ENCODE measurements at places on chromosomes 11 and 22.
A peak's percentile ranks its signal among the peaks of the same experiment; 100 is the strongest.

- DNase-seq, result peak; percentile 46
Measured at GRCh38 chr11:18594999-18595749, 4.4 kb upstream of the MISFA start.

DNA sequence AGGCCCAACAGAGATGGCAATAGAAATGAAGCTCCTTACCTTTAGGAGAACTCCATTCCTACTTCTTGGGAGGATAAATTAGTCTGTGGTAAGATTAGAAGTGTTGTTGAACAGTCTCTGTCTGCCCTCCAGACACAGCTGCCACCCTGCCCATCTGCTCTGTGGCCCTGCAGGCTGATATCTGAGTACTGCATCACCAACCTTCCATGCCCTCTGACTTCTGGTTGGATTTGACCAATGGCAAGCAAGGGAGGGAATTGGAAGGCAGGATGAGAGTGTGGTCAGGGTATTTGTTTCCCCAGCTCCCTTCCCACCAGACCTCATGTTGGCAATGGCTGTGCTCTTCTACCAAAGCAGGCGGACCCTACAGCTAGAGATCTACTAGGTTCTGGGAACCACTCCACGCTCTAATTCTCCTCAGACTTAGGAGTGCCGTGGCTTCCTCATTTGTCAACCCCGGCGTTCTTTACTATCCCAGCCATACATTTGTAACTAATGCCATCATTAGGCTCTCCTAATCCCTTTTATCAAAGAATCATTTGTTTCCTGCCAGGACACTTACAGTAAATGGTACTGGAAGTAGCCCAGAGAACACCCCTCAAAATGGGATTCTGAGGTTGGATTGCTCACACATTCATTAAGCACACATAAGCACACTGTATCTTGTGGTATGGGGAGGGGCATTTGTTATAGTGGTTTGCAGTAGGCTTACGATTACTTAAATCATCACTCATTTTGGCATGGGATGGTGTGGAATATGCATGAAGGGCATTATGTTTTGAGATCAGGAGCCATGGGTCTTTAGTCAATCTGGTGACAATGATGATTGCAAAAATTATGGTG is 35.4 kb upstream of the CD44 start:
- no peak for DNase-seq

GRCh38 chr11:65278356-65278755 is 16.6 kb downstream of the POLA2 start:
- DNase-seq, result no peak

- DNase-seq, result no peak
Measured at GRCh38 chr11:81687057-81687456, 1046.6 kb downstream of the FAM181B start.

- DNase-seq, result peak; percentile 62
Measured at GRCh38 chr11:34972892-34973291, 56.5 kb downstream of the PDHX start.

DNA sequence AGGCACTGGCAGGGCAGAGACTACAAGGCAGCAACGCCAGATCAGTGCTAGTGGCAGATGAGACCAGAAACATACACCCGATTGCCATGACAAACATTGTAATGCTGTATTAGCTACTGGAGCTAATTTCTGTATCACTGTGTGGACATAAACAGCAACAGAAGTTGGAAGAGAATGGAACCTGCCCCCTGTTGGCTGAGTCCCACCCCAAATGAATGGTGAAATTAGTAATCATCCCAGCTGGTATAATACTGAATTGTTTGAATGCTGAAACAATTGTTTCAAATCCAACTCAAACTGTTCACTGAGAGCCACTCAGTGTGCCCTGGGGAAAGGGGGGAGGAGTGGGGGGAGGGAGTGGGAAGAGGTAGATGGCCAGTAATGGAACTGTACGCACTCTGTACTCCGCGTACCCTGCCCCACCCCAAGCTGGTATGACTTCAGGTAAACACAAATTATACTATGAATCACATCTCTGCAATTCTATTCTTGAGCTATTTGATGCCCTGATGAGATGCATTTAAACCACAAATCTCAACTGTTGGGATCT is 11.2 kb upstream of the BIRC3 start:
- no peak for DNase-seq

GRCh38 chr11:118912742-118913410 is 12.8 kb downstream of the BCL9L start:
- no peak for DNase-seq

DNA sequence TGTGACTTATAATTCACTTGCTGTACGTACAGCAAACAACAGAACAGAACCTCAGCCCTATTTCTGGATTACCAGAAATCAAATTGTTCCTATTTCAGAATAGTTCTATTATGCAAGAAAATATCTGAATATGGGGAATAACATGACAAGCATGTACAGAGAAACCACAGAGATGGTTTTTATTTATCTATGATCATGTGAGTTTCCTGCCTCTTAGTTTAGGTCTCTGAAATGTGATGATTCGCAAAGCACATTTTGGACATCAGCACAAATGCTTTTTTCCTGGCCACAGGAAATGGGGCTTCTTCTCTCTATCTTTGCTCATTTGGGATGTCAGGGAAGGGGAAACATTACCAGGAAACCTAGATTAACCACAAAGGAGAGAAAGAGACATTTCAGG is 266.7 kb upstream of the CTSC start:
- peak; percentile 23 for DNase-seq

- no peak for DNase-seq
Measured at GRCh38 chr22:43996170-43996980, 27.7 kb upstream of the PARVB start.

DNA sequence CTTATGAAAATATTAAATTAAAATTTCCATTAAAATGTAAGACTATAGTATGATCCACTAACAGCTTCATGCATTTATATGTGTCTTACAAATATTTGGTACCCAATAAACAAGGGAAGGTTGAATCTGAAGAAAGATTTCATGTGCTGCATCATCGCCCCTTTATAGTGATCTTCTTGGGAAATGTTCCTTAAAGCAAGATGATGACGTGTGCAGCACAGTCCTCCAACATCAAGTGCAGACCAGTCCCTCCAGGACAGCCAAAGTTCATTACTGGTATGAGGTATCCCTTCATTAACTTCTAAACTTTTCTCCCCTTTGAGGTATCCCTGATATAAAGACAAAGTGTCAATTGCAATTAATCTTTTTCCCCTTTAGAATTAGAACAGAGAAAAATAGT is 567.0 kb downstream of the METTL15 start:
- DNase-seq, result no peak

DNA sequence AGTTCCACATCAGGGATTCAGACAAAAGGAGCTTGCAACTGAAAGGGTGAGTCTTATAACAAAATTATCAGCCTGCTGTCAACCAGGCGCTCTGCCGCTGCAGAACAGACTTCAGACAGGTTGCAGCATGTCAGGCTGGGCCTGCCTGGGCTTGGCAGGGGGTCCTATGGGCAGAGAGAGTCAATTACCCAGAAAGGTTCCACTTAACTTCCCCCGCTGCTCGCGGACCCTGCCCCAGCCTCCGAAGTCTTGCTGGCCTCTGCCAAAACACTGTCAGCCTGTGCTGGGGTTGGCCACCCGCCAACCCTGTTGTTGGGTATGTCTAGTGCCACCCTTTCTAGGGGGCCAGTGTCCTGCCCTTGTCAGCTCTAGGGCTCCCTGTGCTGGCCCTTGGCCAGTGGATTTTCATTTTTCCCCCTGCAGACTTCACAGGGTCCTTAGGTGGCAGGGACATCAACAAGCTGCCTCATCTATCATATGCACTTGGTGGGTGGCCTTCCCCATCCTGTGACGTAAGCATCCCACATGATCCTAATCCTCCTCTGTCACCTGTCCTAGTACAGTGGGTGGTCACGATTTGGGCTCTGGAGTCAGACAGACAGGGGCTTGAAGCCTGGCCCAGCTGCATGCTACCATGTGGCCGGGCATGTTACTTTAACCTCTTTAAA is 166.5 kb upstream of the CADM1 start:
- no peak for DNase-seq

- DNase-seq, result no peak
Measured at GRCh38 chr11:48064306-48064705, 83.9 kb downstream of the PTPRJ start.

- no peak for DNase-seq
Measured at GRCh38 chr11:111460340-111460739, 51.8 kb downstream of the BTG4 start.

- DNase-seq, result no peak
Measured at GRCh38 chr11:9470765-9471164, 10.0 kb downstream of the ZNF143 start.

- no peak for DNase-seq
Measured at GRCh38 chr11:13667245-13667644, 1.2 kb upstream of the FAR1 start.

DNA sequence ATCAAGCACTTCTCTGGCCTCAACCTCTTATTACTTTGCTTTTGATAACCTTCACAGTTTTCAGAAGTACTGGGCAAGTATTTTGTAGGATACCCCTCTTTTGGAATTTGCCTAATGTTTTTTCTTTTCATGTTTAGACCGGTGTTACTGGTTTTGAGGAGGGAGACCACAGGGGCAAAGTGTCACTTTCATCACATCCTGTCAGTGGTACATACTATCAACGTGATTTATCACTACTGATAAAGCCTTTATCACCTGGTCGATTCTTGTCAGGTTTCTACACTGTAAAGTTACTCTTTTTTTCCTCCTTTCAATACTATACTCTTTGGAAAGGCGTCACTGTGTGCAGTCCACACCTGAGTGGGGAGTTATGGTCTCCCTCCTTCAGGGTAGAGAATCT is 26.7 kb downstream of the QSER1 start:
- DNase-seq, result no peak

- no peak for DNase-seq
Measured at GRCh38 chr22:40147388-40148176, 30.1 kb upstream of the TNRC6B start.

GRCh38 chr11:133070021-133070713 is 462.1 kb downstream of the OPCML start:
- no peak for DNase-seq

DNA sequence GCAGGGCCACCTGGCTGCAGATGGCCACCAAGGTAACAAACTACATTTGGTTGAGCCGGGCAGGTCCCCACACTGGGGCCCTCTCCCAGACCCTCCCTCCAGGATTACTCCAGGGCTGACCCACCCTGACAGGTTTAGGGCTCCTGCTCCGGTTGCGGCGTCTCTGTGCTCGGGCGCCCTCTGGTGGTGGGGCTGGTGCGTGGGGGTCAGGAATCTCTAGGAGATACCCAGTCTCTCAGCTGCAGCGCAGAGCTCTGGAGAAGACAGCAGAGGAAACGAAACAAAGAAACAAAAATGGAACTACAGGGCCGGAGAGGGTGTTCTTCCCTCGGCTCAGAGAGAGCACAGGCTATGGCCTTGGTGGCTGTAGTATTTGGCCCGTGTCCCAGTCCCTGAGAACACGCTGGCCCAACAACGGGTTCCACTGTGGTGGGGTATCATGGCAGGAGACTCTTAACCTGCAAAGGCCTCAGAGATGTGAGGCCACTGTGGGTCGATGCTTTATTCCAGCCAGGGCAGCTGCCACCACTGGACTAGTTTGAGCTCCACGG is 2.4 kb downstream of the C11orf96 start:
- no peak for DNase-seq

- DNase-seq, result no peak
Measured at GRCh38 chr11:18778468-18778867, 13.1 kb downstream of the PTPN5 start.

DNA sequence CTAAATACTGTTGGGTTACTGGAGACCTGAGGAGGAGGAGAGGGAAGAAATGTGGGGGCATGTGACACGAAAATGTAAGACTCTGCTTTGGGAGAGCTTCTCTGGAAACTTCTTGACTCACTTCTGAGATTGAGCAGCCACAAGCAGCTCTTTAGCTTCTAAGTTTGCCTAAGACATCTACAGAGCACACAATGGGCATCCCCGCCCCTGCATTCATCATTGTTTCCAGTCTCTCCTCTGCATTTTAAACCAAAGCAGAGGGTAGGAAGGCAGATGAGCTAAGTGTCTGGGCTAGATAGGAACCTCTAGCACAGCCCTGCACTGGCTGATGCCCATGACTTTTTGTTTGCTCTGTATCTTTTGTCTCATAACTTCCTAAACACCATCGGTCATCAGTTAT is 2.1 kb upstream of the OR52D1 start:
- DNase-seq, result no peak

DNA sequence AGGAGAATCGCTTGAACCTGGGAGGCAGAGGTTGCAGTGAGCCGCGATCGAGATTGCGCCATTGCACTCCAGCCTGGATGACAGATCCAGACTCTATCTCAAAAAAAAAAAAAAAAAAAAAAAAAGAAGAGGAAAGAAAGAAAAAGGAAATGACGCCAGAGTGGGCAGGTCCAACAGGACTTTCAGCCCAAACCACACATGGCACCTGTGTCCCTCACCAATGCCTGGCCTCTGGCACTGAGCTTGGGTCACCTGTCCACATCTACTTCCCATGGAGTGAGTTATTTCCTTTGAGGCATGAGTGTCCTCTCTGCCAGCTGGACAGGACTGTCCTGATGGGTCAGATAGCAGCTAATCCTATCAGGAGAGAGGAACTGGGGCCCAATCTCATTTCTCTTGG is 15.2 kb upstream of the GCAT start:
- no peak for DNase-seq

DNA sequence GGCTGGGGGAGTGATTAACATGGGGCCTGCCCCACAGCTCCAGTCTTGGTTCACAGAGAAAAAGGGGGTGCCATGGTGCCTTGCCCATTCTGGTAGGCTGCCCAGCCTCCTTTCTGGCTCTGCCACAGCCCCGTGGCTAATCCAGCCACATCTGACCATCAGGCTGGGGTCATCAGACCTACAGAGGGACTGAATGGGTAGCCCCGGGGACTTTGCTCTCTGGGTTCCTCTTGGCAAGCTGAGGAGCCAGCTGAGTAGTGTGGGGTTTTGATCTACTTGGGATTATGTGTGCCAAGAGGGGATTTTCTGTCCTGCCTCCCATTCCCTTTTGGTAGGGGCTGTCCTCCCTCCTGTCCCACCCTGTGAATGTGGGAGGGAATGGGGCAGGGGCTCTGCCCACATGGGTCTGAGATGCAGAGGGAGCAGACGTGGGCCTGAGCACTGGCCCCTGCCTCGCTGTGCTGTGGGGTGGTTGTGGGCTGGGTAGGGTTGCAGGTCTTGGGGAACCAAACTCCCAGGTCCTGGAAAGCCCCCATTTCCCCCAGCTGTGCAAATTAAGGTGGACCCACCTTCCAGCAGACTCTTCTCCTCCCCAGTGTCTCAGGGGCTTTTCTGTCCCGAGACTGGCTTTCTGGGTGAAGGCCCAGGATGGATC is 32.0 kb downstream of the CD82 start:
- DNase-seq, result no peak

DNA sequence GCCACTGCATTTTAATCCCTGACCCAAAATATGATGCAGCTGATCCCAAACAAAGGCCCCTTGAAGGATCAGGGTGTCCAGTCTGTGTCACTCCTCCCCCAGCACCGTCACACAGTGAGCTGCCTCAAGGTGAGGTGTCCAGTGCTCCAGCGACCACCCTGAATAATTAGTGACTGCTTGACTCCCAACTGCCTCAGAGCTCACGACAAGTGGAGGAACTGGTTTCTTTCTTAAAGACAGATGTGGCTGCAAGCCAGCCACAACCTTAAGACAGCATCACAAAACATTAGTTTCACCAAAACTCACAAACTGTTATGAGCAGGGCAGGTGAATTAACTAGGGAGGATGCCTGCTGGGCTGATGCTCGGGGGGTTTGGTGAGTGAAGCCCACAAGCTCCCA is 74.6 kb downstream of the PIWIL3 start:
- no peak for DNase-seq

GRCh38 chr22:25829237-25829636 is 87.2 kb downstream of the MYO18B start:
- no peak for DNase-seq

GRCh38 chr11:95993438-95994298 is 69.8 kb upstream of the MTMR2 start:
- DNase-seq, result no peak

Measured in AG09309 (cell line).